ENCODE measurements at places on chromosomes 1 and 21. TPM values are rescaled to one million over a fixed set of nuclear protein-coding genes. Genes with fewer than 3 reads are reported as not detected.
A peak's percentile ranks its signal among the peaks of the same experiment; 100 is the strongest.

DNA sequence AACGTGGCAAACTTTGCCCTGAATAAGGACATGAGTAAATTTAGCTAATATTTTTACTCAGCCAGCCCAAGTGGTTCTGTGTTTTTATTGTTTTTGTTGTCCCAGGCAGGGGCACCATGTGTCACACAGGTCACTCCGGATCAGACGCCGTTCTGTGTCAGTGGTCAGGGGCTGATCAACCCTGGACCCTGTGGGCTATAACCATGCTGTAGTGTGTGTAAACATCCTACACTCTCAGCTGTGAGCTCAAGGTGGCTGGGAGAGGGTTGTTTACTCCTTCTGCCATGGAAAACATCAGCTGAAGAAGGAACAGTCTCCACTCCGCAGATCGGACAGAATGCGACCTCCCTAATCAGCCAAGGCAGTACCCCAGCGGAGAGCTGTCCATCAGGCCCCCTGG lies 26.5 kb upstream of the KCNQ4 start:
- no peak for DNase-seq
- no peak overlapping the region for H3K4me3 ChIP-seq
- H3K4me1 ChIP-seq = no peaks in the 10 kb centered on the region
- peak overlapping the region; percentile 92 for H3K27ac ChIP-seq
- H3K27me3 ChIP-seq = no peaks in the 10 kb centered on the region

GRCh38 chr1:19469004-19469403 lies 16.3 kb downstream of the CAPZB start:
- DNase-seq = no peak
- peaks cover 38% of the 10 kb centered on the region for H3K4me1 ChIP-seq
- H3K27me3 ChIP-seq = no peaks in the 10 kb centered on the region
- peaks cover 5% of the 10 kb centered on the region for H3K36me3 ChIP-seq
- H3K27ac ChIP-seq = peak overlapping the region; percentile 91
- H3K4me3 ChIP-seq = no peak overlapping the region

GRCh38 chr1:174812016-174812415 lies 187.7 kb upstream of the CACYBP start:
- no peaks in the 10 kb centered on the region for H3K4me1 ChIP-seq
- DNase-seq = no peak
- H3K27me3 ChIP-seq = no peaks in the 10 kb centered on the region
- no peak overlapping the region for H3K4me3 ChIP-seq
- H3K36me3 ChIP-seq = no peaks in the 10 kb centered on the region

DNA sequence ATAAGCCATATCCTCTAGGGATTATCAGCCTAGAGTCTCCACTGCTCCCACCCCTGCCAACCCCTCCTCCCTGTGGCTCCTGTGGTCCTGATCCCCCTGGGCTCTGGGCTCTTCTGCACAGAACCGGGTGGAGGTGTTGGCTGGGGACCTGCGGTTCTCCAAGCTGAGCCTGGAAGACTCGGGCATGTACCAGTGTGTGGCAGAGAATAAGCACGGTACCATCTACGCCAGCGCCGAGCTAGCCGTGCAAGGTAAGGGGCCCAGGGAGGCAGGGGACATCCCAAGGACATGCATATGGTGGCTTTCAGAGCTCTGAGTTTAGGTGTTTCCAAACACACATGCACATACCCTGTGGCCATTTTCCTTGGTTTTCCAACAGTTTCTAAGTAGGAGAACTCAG lies 19.3 kb downstream of the CNTN2 start:
- H3K36me3 ChIP-seq = no peaks in the 10 kb centered on the region
- H3K4me1 ChIP-seq = no peaks in the 10 kb centered on the region
- no peak overlapping the region for H3K27ac ChIP-seq
- no peaks in the 10 kb centered on the region for H3K27me3 ChIP-seq
- H3K4me3 ChIP-seq = no peak overlapping the region
- no peak for DNase-seq

Gene FGR
- total RNA-seq = 4.3 TPM

Gene PPIAL4G
- not detected for total RNA-seq
